ENCODE measurements at places on chromosomes 4 and X.

- no peak for DNase-seq
These were observed 3.0 kb downstream of the RBPJ start for GRCh38 chr4:26323821-26324220.

DNA sequence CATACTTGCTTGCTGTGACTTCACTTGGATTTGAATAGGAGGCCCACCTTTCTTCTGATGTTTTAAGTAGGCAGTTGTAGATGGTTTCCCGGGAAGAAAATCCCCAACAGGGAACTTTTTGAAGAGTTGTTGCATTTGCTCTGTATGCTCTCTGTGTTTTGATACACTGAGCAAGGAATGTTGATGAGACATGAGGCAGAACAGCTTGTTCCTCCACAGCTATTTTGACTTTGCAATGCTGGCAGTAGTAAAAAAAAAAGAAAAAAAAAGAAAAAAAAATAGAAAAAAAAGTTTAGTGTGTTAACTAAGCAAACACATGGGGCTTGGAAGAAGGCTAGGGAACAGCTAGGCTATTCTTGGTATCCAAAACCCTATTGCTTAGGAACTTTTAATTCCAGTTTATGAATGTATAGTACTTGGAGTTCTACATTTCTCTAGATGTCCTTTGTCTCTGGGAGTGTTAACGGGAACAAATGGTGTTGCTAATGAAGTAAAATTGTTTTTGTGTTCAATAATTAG is 23.4 kb upstream of the PAQR3 start:
- DNase-seq: no peak

- no peak for DNase-seq
These were observed 1038.3 kb upstream of the SLIT2 start for GRCh38 chr4:19213388-19213787.

DNA sequence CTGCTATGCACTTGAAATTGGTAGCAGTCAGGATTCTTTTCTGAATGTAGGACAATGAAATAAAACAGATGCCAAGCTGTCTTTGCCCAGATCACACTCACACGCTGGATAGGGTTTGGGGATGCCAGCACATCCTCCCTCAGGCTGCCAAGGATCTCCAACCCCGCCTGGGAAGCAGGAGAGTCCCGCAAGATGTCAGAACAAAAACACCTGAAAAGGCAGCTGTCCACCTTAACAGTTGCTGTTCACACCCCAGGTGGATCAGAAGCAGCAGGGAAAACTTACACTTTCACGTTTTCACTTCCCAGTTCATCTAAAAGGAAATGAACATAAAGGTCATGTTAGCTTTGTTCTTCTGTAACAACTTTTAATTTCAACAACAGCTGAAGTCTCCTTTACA is 35.7 kb downstream of the TMEM154 start:
- DNase-seq: no peak

DNA sequence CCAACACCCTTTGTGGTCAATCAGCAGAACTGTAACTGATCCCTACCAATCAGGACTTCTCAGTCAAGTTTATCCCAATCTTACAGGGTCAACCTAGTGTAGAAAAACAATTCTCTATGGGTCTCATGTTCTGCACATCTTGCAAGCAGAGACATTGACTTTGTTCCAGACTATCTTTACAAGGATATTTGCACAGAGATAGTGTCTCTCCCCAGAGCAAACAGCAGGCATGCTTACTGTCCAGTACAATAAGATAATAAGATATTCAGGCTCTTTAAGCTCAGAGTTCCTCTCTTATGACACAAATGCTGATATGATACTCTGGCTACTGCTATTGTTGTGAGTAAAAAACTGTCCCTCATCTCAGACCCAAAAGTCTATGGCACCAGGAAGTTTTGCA is 53.2 kb downstream of the ACSL4 start:
- DNase-seq: no peak

Data from NCI-H526 (cell line).